ENCODE measurements at places on chromosomes 2 and 18. TPM values are rescaled to one million over a fixed set of nuclear protein-coding genes. Genes with fewer than 3 reads are reported as not detected.

The LBH gene
- 57.0 TPM for total RNA-seq

The CPLX4 gene
- total RNA-seq: not detected

The DSG1 gene
- total RNA-seq: not detected

- DNase-seq: no peak
Measured at GRCh38 chr2:25338401-25338800, 3.3 kb downstream of the DNMT3A start.

The SEPTIN2 gene
- 350 TPM for total RNA-seq

The CNTNAP5 gene
- not detected for total RNA-seq

The C2orf42 gene
- 15.4 TPM for total RNA-seq

The GRB14 gene
- 6.0 TPM for total RNA-seq

DNA sequence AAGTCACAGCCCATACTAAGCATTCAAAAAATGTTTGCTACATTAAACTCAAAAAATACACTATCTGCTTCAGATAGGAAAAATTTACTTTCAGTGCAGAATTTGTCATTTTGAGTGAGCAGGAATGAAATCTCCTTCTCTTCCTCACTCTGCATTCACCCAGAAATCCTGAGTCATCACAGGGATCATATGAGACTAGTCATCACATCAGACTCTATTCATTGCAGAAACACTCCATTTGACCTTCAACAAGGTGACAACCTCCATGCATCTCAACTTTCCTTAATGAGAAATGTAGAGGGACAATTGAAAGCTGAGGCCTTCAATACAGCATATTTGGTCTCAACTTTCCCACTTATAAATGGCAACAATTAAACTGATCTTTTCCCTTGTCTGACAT lies 130.4 kb upstream of the CYP26B1 start:
- no peak for DNase-seq

The FEV gene
- total RNA-seq: not detected

The C2orf78 gene
- not detected for total RNA-seq

The BIN1 gene
- 98.5 TPM for total RNA-seq

- no peak for DNase-seq
Measured at GRCh38 chr2:232296776-232297525, 81.6 kb upstream of the ALPP start.
